ENCODE measurements at places on chromosomes 4 and X.
A peak's percentile ranks its signal among the peaks of the same experiment; 100 is the strongest.

DNA sequence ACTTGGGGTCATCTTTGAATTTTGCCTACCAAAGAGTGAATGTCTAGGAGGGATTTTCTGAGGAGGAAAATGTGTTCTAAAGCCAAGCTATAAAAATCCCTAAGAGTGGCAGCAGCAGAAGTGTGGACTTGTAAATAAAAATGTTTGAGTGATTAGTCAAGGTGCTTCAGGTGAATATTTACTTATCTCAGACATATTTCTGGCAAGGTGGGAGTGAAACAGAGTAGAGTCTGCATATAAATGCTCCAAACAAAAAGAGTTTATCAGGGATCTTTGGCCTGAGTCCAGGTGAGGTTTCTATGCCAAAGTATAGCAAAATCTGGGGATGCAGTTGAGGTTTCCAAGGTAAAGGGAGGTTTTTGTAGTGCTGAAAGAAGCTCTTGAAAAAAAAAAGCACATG lies 19.7 kb downstream of the CYSLTR1 start:
- DNase-seq: no peak

DNA sequence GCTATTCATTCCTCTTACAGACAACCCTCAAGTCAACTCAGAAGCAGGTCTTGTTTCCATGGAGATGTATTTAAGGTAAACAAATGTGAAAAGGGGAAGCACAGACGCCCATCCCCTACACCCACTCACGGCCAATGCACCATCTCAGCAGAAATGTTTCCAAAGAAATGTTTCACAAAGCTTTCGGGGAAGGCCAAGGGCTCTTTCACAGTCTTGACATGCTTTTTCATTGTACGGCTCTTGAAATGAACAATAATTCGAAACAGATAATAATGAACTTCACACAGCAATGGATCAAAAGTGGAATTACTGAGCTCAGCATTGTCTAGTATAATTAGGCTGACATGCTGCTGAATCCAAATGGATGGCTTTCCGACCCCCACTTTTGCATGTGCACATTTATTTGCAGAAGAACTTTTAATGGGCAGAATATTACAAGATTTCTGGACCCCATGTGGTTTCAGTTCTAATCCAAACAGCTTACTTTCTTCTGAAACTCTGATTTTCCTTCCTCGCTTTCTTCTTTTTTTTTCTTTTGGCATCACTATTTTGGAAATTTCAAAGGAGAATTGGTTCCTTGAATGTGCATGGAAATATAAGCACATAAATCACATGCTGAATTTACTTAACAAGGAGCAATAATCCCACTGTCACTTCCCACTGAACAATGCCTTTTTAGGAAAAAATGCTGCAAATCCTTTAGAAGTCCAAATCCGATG lies 160.9 kb downstream of the SMIM20 start:
- DNase-seq: peak; percentile 25

GRCh38 chrX:65874765-65875164 lies 165.1 kb downstream of the VSIG4 start:
- DNase-seq: no peak

GRCh38 chrX:81779701-81780100 lies 577.8 kb downstream of the SH3BGRL start:
- DNase-seq: no peak

DNA sequence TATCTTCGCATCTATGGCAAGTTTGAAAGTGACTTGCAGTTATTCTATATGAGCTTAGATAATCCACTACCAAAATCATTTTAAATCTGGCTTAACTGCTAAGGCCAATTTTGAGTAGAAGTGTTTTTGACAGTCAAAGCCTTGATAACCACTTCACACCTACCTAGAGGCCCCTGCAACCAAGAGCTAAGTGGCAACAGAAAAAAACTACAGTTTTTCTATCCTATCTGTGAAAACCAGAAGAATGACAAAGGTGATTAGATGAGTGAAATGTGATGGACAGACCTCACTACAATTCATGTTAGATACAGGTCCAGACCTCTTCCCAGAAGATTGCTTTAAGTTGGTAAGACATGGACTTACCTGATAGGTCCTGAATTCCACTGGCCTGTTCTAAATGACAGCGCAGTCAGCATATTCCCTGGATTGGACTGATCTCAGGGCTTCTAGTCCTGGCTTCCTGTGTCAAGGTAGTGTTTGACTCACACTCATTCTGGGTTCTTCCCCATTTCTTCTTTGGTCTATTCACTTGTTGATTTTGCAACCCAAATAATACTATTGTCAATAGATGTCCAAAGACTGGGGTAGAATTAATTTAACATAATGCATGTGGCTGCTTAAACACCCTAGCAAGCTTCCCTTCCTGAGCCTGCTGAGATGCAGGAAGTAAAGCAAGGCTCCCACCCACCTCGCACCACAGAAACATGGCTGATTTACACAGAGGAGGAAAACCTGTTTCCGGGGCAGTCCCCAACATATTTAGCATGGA lies 65.1 kb downstream of the PPP3CA start:
- DNase-seq: peak; percentile 16

DNA sequence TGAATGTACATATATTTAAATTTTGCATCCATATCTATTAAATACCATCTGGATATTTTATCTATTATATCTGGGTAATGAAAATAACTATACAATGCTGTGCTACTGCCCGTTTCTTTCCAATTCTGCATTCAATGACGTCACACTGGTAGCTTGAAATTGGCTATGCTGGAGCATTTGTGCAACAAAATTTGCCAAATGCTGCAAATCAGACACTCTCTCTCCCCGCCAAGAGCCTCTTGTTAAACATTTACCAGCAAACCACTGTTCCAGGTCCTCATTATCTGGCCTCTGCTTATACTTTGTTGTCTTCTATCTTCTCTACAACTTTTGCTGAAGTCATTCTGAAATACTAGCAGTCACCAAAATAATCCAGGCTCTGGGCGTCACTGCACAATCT lies 938.4 kb upstream of the FTHL17 start:
- no peak for DNase-seq

DNA sequence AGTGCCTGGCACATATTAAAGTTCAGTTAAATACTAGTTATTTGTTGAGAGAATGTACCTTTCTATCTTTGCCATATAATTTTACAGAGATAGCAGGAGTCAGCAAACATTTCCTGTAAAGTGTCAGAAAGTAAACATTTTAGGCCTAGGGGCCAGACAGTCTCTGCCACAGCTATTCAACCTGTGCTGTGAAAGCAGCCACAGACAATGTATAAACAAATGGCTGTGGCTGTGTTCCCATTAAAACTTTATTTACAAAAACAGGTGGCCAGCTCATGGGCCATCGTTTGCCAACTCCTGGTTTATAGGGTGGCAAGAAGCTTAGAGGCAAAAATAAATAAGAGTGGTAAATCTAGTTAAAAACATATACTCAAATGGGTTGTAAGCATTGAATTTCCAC lies 34.0 kb upstream of the BRS3 start:
- DNase-seq: no peak

GRCh38 chr4:168797194-168797593 lies 212.9 kb downstream of the CBR4 start:
- no peak for DNase-seq

DNA sequence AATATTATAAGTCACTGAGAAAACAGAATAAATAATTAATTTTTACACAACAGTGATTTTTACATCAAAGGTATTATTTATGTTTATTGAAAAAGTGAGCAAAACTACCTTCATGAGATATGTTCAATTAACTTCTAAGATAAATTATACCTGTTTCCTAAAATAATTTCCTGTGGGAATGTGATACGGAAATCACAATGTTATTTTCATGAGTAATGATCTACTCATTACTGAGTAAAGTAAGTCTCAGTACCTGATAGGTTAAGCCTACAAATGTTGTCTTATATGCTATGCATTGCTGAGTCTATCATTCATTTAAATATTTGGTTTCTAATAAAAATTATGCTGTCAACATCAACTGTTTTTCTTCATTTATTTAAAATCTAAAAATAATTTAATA lies 324.0 kb downstream of the STPG2 start:
- DNase-seq: no peak

DNA sequence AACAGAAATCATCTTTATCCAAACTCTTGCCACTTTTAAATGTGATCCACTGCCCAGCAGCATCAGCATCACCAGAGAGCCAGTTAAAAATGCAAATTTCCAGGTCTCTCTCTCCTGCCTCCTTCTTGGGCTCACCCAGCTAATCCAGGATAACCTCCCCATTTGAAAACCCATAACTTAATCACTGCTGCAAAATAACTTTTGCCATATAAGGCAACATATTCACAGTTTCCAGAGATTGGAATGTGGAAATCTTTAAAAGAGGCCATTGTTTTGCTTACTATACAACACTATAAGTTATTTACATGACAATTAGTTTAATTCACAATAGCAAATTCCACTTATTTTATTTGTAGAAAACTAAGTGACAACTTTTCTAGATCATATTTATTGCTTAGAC lies 4.8 kb upstream of the EXOSC9 start:
- DNase-seq: no peak

GRCh38 chr4:104330125-104330905 lies 164.4 kb downstream of the CXXC4 start:
- DNase-seq: no peak

DNA sequence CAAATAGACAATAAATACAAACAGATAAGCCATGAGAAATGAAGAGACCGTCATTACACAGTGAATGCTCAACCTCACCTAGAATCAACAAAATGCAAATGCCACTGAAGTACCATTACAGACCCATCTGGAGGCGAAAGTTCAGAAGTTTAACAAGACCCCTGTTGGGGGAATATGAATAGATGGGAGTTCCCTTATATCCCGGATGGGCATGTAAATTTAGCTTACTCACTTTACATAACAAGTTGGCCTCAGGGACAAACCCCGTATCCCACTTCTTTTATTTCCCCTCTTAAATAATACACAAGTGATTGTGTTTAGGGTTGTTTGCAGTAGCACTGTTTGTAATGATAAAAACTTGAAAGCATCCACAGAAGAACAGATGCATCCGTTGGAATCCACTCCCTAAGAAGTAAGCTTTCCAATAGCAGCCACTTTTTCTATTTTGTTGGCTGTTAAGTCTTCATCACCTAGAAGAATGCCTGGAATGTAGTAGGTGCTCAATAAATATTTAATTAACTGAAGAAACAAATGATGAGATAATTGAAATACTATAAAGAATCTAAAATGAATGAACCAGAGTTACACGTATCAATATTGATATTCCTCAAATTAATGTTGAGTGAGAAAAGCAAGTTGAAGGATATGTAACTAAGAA lies 1076.3 kb upstream of the TENM3 start:
- no peak for DNase-seq

- no peak for DNase-seq
Measured at GRCh38 chr4:17876943-17877342, 66.2 kb downstream of the NCAPG start.

DNA sequence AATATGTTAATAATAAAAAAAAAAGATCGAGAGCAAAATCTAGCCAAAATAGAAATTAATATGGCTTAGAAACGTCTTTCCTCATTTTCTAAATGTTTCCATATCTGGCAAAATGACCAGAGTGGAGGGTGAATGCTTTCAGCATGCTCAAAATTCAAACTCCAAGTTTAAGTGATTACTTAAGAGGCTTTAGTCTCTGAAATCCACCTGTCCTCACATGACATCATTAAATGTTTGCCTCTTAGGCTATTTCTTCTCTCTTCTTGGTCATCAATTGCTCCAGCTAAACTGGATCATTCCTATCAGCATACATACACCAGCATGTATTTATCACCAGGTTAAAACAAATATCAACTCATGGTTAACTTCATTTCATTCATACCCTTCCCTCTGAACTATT lies 54.5 kb upstream of the ATXN3L start:
- no peak for DNase-seq

DNA sequence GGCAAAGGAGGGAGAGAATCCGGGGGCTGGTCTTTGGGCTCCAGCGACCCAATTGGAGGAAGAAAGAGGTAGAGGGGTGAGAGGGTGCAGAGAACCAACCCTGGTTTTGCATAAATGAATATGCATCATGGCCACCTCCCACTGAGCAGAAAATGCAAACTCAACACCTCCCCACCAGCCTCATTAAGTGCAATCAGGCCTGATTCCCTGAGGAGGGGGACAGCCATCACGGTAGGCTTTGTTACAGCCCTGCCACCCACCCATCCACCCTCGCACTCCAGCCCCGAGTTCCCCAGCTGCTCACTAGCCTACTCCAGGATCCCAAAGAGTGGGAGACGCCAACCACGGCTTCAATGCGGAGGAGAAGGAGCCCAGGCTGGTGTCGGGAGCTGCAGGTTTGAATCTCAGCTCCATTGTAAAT lies 48.3 kb upstream of the MAN2B2 start:
- no peak for DNase-seq

DNA sequence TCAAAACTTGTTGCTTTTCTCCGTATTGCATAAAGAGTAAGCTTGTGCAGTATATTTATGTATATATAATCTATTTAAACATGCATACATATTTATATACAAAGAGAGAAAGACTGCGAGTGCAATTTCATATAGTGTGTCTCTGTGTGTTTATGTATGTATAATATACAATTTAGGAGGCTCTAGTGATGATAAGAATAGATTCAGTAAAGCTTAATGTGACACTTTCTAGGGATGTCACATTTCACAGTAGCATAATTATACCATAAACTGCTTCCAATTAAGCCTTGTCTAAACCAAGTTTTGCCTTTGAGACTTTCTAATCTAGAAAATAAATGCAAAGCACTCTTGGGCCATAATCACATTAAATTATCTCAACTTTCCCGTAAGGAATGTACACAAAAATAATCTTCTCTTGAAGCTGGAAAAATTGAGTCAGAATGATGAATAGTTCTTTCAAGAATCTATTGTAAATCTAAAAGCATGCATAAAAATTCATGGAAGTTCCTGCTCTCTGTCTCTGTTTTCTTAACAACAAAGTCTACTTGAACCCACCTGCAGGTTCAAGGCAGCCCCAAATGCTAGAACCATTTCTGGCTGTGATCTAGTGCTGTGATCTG lies 114.1 kb upstream of the NPY2R start:
- DNase-seq: no peak

GRCh38 chrX:41144873-41145272 lies 59.6 kb downstream of the USP9X start:
- no peak for DNase-seq

GRCh38 chr4:109315818-109316217 lies 13.4 kb upstream of the COL25A1 start:
- DNase-seq: no peak

DNA sequence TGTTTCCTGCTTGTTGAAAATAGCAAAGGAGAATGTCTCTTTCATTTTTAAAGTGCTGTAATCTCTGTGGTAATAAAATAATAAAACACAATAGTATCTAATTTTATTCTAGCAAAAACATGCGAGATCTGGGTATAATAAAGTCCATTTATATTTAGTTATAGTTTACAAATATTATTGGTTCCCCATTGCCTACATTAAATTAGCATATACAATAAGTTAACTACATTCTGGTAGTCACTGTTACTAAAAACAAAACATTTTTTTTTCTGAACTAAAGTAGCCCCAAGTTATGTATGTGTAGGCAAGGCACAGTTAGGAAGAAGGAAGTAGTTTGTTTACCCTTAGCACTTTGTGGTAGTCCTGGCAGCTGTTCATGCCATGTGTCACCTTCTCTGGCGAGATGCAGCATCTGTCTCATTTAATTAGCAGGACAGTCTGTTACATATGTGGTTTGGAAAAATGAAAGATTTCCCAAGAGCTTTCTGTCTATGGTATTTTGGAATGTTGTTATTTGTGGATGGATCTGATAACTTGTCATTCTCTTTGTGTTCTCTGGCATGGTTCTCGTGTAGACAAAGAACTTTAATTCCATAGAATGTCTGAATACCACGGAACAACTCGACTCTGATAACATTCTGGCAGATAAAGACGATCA lies 231.3 kb upstream of the PITX2 start:
- no peak for DNase-seq

GRCh38 chr4:40240040-40240653 lies 43.3 kb downstream of the RHOH start:
- DNase-seq: no peak

GRCh38 chrX:99705701-99706100 lies 704.4 kb downstream of the PCDH19 start:
- no peak for DNase-seq

Data from KG1 (cell line).